GM12878 (cell line): ENCODE measurements at places on chromosomes 6 and 20.

DNA sequence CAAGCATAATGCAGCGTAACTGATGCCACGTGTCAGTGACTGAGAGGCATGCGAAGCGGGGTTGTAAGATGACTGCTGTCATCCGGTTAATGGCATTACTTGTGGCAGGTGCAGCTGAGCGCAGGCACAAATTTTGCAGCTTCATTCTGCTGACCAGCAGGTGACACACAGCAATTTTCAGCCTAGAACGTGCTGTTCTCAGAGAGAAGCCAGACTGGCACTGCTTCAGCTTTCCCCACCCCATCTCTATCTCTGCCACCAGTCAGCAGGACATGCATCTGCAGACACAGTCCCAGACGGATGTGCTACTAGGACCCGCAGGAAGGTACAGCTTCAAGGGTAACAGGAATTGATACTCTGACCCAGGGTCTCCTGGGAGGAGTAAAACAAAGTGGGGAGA is 221.8 kb downstream of the KIF16B start:
- DNase-seq: no peak

GRCh38 chr6:3287308-3287707 is 28.6 kb downstream of the PSMG4 start:
- no peak for DNase-seq

GRCh38 chr6:78561015-78561414 is 306.3 kb upstream of the IRAK1BP1 start:
- no peak for DNase-seq

DNA sequence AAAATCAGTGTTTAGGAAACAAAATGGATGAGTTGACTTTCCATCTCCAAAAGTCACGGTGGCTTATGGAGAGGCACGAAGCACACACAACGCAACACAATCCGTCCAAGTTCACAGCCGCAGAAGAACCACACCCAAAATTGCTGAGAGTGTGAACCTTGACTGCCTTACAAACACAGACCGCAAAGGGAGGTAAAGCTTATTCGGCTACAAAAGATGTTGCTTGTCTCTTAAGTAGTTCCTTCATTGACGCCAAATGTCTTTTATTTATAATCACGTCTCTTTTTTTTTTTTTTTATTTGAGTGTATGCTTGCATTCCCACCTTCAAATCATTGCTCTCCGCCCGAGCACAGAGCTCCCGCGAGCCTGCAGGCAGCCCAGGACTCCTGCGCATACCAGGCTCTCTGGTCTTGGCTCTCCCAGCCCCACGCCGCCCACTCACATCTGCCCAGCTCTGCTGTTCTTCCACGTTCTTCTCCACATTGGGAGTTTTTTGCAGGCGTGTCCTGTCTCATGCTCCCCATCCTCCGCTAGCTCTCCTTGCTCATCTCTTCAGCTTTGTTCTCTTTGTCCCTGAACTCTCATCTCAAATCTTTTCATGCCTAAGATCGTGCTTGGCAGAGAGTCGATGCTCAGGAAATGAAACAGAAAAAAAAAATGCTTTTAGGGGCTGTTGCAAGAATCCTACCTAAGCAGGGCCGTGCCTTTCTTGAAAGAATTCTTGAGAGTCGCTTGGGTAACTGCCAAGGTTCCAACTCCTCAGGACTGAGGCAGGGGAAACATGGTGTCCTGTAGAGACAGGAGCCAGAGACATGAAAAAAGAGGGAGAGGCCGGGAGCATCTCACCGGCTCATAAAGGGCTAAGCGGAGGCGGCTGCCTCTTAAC is 25.8 kb downstream of the LY86 start:
- no peak for DNase-seq

GRCh38 chr6:105591053-105591452 is 188.2 kb upstream of the PREP start:
- DNase-seq: peak; percentile 79

GRCh38 chr6:170476360-170476759 is 76.7 kb downstream of the PSMB1 start:
- DNase-seq: peak; percentile 40

GRCh38 chr20:34072778-34073177 is 39.3 kb downstream of the EIF2S2 start:
- DNase-seq: no peak

DNA sequence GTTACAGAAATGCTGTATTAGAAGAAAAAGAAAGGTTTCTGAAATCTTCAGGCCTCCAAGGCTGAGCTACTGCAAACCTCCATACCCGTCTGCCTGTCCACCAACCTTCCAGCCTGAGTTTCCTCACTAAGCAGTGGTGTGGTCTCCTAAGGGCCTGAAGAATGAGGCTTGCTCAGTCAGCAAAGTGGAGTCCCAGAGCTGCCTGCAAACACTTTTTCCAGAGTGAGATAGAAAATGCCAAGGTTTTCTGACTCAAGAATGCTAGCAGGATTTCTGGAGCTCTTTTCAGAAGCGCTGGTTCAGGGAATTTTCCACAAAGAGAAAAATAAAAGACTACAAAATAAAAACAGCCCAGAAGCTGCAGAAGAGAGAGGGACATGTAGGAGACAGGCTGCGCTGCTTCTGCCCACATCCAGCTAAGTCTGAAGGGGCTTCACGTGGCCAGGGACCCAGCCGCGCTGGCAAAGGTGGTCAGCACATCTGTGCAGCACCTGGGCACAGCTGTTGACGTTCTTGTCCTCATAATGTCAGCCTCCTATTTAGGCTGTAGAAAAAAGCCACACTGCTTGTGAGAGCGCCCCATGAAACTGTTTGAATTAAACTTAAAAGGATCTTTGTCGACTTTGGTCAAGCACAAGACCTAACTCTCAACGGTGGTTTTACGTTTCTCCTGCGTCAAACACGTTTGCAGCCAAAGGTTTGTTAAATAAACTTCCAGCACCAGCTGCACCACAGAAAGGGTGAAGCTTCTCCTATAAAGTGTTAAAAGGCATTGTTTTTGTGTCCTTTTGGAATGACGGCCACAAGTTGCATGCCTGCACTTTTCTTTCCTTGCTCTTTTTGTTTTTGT is 209.0 kb downstream of the THBS2 start:
- DNase-seq: no peak

DNA sequence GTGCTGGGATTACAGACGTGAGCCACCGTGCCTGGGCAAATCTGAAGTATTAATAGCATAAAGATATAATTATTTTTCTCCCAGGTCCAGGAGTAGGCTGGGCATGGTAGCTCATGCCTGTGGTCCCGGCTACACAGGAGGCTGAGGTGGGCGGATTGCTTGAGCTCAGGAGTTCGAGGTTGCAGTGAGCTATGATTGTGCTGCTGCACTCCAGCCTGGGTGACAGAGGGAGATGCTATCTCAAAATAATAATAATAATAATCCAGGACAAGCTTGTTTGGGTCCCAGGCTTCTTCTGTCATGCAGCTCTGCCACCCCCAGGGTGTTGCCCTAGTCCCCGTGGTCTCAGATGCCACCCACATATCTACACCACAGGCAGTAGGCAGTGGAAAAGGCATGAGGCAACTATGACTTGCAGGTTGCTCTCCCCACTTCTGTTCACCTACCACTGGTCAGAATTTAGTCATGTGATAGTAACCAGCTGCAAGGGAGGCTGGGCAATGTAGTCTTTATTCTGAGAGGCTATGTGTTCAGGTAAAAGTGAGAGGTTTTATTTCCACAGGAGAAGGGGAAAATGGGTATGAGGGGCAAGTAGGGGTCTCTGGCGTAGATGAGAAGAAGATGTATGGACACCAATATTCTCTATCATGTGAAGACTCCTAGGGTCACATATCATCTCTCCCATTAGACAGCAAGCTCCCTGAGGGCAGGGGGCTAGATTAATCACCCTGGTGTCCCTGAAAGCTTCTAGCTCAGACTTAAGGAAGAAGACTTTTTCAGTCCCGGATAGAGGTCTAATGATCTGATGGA is 25.7 kb downstream of the TCF15 start:
- no peak for DNase-seq
